ENCODE measurements at places on chromosomes 12 and 14.
A peak's percentile ranks its signal among the peaks of the same experiment; 100 is the strongest.

GRCh38 chr12:12046401-12046800, 24.3 kb upstream of the BCL2L14 start:
- DNase-seq: no peak

DNA sequence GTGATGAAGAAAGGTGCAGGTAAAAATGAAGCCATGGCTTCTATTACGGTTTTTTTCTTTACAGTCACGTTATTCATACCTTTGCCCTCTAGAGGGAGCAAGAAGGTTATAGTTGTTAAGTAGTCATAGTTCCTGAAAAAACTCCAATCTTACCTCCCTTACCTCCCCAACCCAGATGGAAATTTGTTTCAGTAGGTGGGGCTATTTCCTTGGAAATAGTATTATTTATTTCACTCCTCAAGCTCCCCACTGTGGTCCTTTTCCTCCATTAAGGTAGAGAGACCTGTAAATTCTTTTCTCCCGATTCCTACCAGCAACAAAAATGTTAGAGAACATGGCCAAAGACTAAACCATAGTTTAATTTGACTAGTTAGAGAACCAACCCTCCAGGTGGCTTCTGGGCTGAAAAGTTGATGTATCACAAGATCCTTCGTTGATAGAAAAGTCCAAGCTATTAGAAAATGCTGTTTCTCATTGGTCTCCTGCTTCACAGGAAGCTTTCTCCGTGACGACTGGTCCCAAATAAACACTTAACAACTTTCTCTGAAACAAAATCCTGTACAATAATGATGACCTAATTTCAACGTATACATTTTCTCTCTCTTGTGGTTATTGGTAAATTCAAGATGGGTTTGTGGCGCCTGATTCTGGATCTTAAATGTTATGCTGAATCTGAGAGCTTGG, 43.5 kb downstream of the TMX1 start:
- DNase-seq: no peak

DNA sequence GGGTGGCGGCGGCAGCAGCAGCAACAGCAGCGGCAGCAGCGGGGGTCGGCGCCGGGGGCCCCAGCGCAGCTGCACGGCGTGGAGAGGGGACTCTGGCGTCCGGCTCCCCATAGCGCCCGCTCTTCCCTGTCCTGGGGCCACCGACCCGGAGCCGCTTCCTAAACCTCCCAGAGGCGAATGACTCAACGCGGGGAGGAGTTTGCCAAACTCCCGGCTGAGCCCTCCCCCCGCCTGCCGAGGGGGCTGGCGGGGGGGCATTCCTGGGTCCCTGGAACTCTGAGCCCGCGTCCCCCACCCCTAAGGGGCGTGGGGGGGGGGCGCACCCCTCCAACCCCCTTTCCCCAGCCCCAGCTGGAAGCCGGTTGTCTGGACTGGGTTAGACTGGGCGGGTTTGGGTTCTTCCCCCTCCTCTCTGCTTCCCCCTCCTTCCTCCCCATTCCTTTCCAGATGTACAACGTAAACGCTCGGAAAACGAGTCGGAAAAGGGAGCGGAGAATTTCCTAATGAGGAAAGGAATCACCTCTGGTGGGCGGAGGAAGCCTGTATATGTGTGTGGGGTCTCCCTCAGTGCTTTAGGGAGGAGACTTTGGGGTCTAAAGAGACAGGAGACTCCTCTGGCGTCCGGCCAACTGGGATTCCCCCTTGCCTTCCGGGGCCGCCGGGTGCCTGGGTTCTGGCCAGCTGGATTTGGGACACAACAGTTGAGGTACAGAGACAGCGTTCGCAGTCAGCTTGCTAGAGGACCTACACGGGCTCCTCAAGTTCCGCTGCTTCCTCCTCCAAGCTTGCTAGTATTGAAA, at the start of gene ITGA5:
ITGA5 (minus strand) TSS at position 179 of the 800 bp plus-strand sequence; CDS start at position 111, 68 bp downstream.
- DNase-seq: no peak

- DNase-seq: no peak
Observed at GRCh38 chr12:40986001-40986400, 202.1 kb upstream of the PDZRN4 start.

- no peak for DNase-seq
Observed at GRCh38 chr12:95633732-95634465, 82.6 kb upstream of the USP44 start.

GRCh38 chr12:29245246-29245645, 96.2 kb downstream of the FAR2 start:
- DNase-seq: no peak

GRCh38 chr12:131060011-131060703, 106.5 kb downstream of the ADGRD1 start:
- no peak for DNase-seq

DNA sequence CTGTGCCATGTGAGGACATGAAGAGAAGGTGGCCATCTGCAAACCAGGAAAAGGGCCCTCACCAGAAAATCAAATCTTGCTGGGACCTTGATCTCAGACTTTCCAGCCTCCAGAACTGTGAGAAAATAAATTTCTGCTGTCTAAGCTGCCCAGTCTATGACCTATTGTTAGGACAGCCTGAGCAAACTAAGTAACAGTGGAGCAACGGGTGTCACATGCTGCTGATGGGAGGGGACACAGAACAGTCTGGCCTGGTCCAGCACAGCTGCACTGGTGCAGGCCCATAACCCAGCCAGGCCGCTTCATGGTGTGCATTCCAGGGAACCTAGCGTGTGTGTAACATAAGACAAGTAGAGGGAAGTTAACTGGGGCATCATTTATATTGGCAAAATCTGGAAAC, 42.1 kb downstream of the GRIP1 start:
- DNase-seq: no peak

DNA sequence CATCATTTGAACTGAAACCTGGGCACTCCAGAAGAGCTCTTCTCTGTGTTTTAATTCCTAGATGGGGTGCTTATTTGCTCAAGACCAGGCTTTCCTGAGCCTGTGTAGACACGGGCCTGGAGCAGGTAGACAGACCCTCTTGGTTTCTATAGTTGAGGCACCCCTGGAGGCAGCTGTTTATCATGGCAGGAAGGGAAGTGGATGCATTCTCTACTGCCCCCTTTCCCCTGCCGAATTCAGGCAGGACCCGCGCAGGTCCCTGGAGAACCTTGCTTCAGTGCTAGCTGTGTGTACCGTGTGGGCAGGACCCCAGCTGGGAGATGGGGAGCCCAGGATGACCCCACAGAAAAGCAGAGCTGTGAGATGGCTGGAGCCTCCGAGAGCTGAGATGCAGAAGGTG, 6.0 kb downstream of the CACNA1C start:
- no peak for DNase-seq

DNA sequence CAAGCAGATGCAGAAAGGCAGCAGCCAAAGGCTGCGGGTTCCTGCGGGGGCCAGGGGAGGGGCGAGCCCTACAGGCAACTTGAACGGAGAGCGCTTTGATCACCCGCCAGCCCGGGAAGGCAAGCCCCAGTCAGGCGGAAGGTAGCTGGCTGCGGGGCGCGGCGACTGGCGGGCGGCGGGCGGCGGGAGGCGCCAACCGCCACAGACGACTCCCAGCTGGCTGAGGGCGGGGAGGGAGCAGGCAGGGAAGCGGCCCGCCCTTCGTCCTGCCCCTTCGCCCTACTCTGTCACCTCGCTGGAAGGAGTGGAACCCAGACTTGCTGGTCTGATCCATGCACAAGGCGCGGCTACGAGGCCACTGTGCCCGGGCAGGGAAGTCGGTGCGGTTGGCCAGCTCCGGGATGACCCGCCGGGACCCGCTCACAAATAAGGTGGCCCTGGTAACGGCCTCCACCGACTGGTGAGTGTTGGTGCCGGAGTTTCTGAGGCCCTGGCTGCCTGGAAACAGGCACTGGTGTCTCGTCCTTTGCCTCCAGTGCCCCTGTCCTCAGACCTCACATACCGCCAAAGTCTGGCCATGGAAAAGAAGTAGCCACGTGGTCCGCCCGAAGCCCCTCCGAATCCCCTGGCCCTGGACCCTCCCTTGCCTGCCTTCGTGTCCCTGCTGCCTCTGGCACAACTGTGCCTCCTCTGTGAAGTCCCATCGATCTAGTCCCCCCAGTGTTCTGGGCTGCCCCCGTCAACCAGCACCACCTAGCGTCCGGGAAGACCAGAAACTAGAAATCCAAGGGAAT, 15.4 kb upstream of the CARMIL3 start:
- DNase-seq: peak; percentile 43

GRCh38 chr14:22429546-22430294, 159.3 kb downstream of the DAD1 start:
- no peak for DNase-seq

- no peak for DNase-seq
Observed at GRCh38 chr12:28800129-28800528, 348.9 kb upstream of the FAR2 start.

GRCh38 chr12:68839183-68840147, 31.5 kb downstream of the MDM2 start:
- DNase-seq: no peak

GRCh38 chr12:84922693-84923092, 10.1 kb upstream of the SLC6A15 start:
- DNase-seq: no peak

Data from activated CD4-positive, alpha-beta T cell treated with anti-CD3 and anti-CD28 coated beads for 1 hour (primary cell).